ENCODE measurements at places on chromosomes 5 and 9. TPM values are rescaled to one million over a fixed set of nuclear protein-coding genes. Genes with fewer than 3 reads are reported as not detected.

The ENTREP1 gene
- total RNA-seq = 21.3 TPM

The CBY3 gene
- total RNA-seq = not detected

The MELK gene
- total RNA-seq = 0.64 TPM

The PRR16 gene
- 12.9 TPM for total RNA-seq

The PARP8 gene
- total RNA-seq = 6.2 TPM

The PIP5K1B gene
- 85.3 TPM for total RNA-seq

The SOX30 gene
- not detected for total RNA-seq
